Neural progenitor cell (in vitro differentiated cells): ENCODE measurements at places on chromosomes 16 and 17. TPM values are rescaled to one million over a fixed set of nuclear protein-coding genes. Genes with fewer than 3 reads are reported as not detected.

GRCh38 chr16:67608364-67608763 lies 36.6 kb upstream of the CARMIL2 start:
- no peak for DNase-seq
- no peak overlapping the region for H3K4me3 ChIP-seq
- H3K27ac ChIP-seq: no peak overlapping the region
- H3K4me1 ChIP-seq: no peaks in the 10 kb centered on the region

Gene GPR179
- 0.22 TPM in 1 of 2 replicates, not detected in the other for total RNA-seq

DNA sequence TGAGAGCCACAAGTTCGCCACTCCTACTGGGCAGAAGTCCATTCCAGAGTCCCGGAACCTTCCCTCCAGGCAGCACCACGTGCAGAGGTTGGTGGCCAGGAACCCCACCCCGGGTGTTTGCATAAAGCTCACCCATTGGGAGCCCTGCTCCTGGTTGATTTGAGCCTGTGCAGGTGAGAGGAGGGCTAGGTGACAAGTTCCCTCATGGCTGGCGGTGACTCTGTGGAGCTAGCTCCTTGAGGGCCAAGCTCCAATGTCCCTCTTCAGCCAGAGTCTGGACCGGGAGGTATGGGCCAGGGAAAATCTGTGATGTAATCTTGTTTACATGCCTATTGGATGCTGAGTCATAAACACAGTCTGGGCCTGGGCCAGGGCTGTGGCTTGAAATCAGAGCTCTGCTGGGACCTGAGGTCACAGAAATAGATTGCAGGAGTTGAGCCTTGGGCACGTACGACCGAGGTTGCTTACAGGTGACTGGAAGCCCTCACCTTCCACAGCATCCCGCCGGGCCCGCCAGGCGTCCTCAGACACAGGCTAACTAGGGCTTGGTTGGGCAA lies 118.9 kb downstream of the AATF start:
- no peak overlapping the region for H3K4me3 ChIP-seq
- H3K27me3 ChIP-seq: peaks cover 24% of the 10 kb centered on the region
- no peak overlapping the region for H3K27ac ChIP-seq

Gene TBX6
- 0.39 and 2.8 TPM in 2 replicates for total RNA-seq

DNA sequence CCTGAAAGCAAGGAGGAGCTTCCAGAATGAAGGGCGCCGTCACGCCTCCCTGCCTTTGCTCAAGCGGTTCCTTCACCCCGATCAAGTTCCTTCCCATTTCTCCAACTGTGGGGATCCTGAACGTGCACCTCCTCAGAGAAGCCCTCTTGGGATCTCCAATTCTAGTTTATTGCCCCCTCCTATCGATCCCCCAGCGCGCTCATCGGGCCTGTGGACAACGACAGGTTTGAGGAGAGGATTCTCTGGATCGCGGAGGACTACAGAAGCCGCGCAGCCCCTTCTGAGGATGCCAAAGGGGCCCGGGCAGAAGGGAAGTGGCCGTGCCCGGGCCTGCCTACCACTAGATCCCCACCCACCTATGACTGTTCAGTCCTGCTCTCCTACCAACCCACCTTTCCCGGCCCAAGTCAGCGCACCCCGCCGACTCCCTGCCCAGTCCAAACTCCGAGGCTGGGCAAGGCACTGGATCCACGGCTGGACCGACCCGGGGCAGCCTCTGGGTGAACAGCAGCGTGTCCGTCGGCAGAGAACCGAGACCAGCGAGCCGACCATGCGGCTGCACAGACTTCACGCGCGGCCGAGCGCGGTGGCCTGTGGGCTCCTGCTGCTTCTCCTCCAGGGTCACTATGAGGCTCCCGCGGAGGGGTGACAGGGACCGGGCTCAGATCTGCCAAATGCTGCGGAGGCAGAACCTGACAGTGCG lies 12.8 kb upstream of the CES3 start:
- no peak for DNase-seq
- H3K4me1 ChIP-seq: no peaks in the 10 kb centered on the region
- peaks cover 56% of the 10 kb centered on the region for H3K27me3 ChIP-seq
- no peak overlapping the region for H3K4me3 ChIP-seq
- H3K27ac ChIP-seq: no peak overlapping the region

Gene EFCAB5
- total RNA-seq: 0.09 and 0.71 TPM in 2 replicates

GRCh38 chr16:11379420-11379819 lies 34.2 kb downstream of the RMI2 start:
- H3K36me3 ChIP-seq: no peaks in the 10 kb centered on the region
- no peaks in the 10 kb centered on the region for H3K27me3 ChIP-seq
- no peak for DNase-seq
- H3K4me3 ChIP-seq: no peak overlapping the region
- H3K4me1 ChIP-seq: no peaks in the 10 kb centered on the region

DNA sequence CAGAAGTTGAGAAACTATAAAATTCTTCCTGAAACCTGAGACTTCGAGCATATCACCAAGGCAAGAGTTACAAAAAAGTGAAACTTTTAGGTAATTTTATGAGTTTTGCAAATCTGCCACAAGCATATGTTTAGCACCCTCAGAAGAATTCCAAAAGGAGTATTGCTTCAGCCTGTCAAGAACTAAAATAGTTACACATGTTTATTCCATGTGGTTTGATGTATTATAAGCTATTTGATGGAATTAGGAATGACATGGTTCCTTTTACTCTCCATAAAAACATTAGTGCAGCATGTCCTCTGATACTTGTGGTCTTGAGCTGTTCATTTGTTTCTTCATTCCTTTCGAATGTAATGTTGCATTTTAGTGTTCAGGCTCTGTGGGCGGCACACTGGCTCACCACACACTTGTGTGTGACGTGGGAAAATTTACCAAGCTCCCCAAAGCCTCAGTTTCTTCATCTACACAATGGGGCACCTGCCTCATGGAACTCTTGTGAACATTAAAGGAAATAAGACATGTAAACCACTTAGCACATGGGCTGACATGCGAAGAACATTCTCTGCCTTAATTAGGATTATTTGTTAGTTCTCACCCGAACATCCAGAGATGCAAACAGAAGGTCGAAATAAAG lies 204.2 kb upstream of the FOXF1 start:
- DNase-seq: no peak
- no peaks in the 10 kb centered on the region for H3K36me3 ChIP-seq
- no peak overlapping the region for H3K4me3 ChIP-seq
- H3K4me1 ChIP-seq: peaks cover 4% of the 10 kb centered on the region
- H3K27me3 ChIP-seq: peaks cover 12% of the 10 kb centered on the region
- H3K27ac ChIP-seq: no peak overlapping the region

GRCh38 chr17:29579866-29580771 lies 9.3 kb downstream of the GIT1 start:
- H3K4me3 ChIP-seq: no peak overlapping the region
- no peak overlapping the region for H3K27ac ChIP-seq
- no peaks in the 10 kb centered on the region for H3K27me3 ChIP-seq
- no peaks in the 10 kb centered on the region for H3K36me3 ChIP-seq
- peak; percentile 89 for DNase-seq

DNA sequence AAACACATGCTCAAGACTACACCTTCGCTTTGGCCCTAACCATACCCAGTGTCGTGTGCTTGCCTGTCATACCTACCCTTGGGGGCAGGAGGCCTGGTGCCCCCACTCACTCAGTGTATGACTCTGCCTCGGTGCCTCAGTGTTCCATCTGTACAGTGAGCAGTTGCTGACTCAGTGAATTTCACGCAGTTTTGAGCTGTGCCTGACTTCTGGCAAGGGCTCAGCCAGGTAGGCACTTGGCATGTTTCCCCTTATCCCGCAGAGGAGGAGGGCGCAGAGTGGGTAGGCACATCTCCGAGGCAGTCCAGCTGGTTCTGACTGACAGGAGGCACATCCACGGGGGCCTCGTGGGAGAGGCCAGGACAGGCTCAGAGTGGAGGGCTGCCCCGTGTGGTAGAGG lies 148.9 kb upstream of the CIBAR2 start:
- H3K4me1 ChIP-seq: peaks cover 29% of the 10 kb centered on the region
- H3K27ac ChIP-seq: no peak overlapping the region
- no peak for DNase-seq
- no peak overlapping the region for H3K4me3 ChIP-seq

DNA sequence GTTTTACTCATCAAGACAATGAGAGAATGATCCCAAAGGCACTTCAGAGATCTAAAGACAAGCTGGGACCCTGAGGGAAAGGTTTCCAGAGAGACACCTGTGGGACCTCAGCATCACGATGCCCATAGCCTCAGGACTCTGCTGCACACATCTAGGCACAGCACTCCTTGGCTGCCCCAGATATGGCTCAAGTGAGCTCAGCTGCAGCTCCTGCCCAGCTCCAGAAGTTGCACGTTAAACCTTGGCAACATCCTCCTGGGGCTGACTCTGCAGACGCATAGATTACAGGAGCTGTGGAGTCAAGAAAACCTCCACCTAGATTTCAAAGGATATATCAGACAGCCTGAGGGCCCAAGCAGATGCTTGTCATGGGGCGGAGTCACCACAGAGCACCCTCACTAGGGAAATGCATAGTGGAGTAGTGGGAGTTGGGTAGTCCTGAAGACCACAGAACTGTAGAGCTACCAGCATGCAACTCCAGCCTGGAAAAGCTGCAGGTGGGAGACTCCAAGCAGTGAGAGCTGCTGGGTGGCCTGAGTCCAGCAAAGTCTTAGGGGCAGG lies 582.0 kb downstream of the CDH11 start:
- DNase-seq: no peak
- H3K4me3 ChIP-seq: no peak overlapping the region
- no peak overlapping the region for H3K27ac ChIP-seq
- no peaks in the 10 kb centered on the region for H3K27me3 ChIP-seq
- no peaks in the 10 kb centered on the region for H3K36me3 ChIP-seq
- peaks cover 14% of the 10 kb centered on the region for H3K4me1 ChIP-seq

GRCh38 chr16:2852731-2853507 lies 5.1 kb downstream of the PRSS22 start:
- DNase-seq: no peak
- no peaks in the 10 kb centered on the region for H3K4me1 ChIP-seq
- peaks cover 28% of the 10 kb centered on the region for H3K27me3 ChIP-seq
- H3K4me3 ChIP-seq: no peak overlapping the region
- H3K27ac ChIP-seq: no peak overlapping the region
- H3K36me3 ChIP-seq: no peaks in the 10 kb centered on the region

DNA sequence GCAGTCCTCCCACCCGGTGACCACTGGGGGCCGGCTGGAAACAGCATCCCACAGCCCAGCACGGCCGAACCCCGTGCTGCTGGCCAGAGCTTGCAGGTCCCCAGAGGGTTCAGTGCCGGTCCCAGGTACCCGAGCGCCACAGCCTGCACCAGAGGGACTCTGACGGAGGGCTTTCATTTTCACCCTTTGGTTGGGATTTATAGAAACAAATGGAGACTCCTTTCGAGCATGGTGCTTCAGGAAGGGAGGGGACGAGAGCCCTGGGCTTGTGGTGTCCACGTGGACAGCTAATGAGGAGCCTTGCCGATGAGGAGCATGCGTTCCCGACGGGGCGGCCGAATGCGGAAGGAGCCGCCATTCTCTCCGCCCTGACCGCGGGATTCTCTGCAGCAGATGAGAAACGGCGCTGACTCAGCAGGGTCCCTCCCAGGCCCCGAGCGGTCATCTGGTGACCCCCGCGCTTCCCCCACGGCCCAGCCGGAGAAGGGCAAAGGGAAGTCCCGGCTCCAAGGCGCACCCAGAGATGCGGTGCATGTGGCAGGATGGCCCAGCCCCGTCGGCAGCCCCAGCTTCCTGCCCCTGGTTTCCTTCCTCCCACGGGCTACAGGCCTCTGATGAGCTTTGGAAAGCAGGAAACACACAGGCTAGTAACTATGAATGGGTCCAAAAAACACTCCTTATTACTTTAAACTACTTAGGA lies 9.8 kb downstream of the SLC38A10 start:
- no peaks in the 10 kb centered on the region for H3K36me3 ChIP-seq
- DNase-seq: peak; percentile 21
- H3K27ac ChIP-seq: no peak overlapping the region
- H3K4me1 ChIP-seq: peaks cover 12% of the 10 kb centered on the region
- H3K27me3 ChIP-seq: no peaks in the 10 kb centered on the region

DNA sequence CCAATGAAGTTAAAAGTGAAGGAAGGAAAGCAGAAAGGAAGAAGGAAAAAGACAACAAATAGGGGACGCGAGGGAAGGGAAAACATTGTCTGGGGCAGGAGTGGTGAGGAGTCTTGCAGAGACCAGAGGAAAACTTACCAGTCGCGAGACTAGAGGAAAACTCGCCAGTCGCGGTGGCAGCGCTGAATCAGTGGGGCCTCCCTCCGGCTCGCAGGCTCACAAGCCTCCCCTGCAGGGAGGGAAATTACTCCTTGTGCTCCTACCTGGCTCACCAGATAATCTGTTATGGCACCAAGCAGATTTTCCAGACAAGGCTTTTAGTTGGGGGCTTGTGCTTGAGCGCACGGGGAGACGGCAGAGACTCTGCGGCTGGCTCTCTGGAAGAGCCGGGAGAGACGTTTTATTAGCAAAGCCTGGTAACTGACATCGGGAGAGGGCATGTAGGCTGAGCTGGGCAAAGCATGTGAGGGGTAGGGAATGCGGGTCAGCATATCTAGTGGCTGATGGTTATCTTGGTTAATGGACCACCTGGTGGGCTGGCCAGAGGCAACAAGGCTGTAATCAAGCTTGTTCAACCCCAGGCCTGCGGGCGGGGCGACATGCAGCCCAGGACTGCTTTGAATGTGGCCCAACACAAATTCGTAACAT lies 37.1 kb downstream of the LCMT1 start:
- peak overlapping the region; percentile 57 for H3K27ac ChIP-seq
- H3K4me3 ChIP-seq: no peak overlapping the region
- peak; percentile 58 for DNase-seq
- H3K36me3 ChIP-seq: no peaks in the 10 kb centered on the region
- H3K27me3 ChIP-seq: no peaks in the 10 kb centered on the region

DNA sequence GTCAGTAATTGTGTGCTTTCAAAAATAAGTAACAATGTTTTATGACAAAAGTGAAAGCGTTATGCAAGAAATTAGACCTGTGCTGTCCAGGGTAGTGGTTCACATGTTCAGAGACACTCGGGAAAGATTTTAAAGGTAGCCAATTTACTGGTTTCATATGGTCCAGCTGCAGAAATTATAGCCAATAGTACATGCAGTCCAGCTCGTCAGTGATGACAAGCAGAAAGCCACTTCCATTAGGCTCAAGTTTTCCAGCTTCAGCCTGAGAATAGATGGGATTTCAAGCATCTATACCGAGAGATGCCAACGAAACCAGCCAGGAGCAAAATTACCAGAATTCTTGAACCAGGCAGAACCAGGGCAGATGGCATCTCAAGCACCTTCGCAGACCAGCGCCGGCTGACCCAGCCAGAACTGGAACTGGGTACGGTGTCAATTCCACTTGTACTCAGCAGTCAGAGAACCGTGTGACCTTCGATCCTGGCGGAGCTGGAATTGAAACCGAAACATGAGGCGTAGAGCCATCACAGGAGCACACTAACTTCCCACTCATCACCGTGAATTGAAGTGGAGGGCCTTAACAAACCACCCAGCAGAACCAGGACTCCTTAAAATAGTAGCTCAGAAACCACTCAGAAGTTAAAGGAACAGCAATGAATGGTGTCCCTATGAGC lies 207.9 kb upstream of the HSBP1 start:
- no peaks in the 10 kb centered on the region for H3K4me1 ChIP-seq
- H3K27me3 ChIP-seq: no peaks in the 10 kb centered on the region
- no peak for DNase-seq
- H3K4me3 ChIP-seq: no peak overlapping the region
- H3K36me3 ChIP-seq: no peaks in the 10 kb centered on the region
- no peak overlapping the region for H3K27ac ChIP-seq

Gene POLR3K
- 9.2 and 11.0 TPM in 2 replicates for total RNA-seq

- H3K27me3 ChIP-seq: peaks cover 37% of the 10 kb centered on the region
- peak overlapping the region; percentile 100 for H3K27ac ChIP-seq
- peak overlapping the region; percentile 96 for H3K4me3 ChIP-seq
- H3K36me3 ChIP-seq: no peaks in the 10 kb centered on the region
Observed at GRCh38 chr17:81396722-81397313, 1.6 kb downstream of the BAHCC1 start.

- H3K36me3 ChIP-seq: no peaks in the 10 kb centered on the region
- DNase-seq: no peak
- H3K4me3 ChIP-seq: no peak overlapping the region
- peaks cover 33% of the 10 kb centered on the region for H3K4me1 ChIP-seq
- no peaks in the 10 kb centered on the region for H3K27me3 ChIP-seq
- peak overlapping the region; percentile 81 for H3K27ac ChIP-seq
Observed at GRCh38 chr16:70429888-70430666, 8.8 kb downstream of the ST3GAL2 start.
